Femur (tissue), 1 donor: ENCODE measurements at places on chromosomes 2 and 18.

DNA sequence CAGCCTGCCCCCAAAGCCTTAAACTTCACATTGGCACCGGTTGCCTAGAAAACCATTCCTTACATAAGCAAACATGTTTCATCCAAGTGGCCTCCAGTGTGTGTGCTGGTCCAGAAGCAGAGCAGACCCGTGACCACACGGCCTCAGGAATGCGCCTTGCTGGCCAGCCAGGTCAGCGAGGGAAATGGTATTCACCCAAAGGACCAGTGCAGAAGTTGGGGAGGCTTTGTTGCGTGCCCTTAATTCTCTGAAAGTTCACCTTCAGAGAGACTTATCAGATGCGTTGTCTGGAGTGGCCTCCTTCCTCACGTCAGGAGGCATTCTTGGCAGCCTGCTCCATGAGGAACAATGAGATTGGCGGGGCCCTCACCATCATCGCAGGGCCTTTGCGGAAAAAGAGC, 25.9 kb downstream of the NRP2 start:
- peak; percentile 63 for DNase-seq

- no peak for DNase-seq
Measured at GRCh38 chr2:134405611-134406081, 151.8 kb downstream of the MGAT5 start.

DNA sequence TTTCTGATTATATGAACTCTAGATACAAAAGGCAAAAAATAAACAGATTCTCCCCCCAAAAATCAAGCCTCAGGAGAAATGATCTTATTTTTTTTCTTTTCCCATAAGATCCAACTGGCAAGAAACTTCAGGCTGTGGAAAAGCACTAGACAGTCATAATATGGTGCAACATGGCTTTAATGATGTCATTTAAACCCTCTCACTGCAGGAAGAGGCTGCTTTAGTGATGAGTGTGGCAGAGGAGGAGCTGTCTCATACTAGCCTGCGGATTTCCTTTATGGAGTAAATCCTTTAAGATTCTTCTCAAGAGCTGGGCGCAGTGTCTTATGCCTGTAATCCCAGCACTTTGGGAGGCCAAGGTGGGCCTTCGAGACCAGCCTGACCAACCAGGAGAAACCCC, 83.3 kb upstream of the CD28 start:
- no peak for DNase-seq

DNA sequence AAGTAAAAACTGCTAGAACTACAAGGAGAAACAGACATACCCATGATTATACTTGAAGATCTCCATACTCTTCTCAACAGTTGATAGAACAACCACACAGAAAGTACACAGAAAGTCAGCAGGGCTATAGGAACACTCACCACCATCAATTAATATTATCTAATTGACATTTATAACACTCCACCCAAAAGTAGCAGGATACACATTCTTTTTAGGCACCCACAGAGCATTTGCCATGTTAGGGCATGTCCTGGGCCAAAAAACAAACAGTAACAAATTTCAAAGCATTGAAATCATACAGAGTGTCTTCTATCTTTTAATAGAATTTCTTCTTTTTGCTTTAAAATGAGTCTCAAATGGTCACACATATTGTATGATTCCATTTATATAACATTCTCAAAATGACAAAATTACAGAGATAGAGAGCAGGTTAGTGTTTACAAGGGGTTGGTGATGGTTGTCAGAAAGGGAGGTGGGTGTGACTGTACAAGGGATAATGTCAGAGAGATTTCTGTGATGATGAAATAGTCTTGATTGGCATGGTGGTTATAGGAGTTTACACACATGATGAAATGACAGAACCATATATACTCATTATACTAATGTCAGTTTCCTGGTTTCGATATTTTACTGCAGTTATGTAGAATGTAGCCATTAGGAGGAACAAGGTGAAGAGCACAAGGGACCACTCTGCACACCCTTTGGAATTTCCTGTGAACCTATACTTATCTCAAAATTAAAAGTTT, 82.8 kb downstream of the NCK2 start:
- DNase-seq = no peak

- DNase-seq = no peak
Measured at GRCh38 chr18:74198453-74198852, 50.1 kb downstream of the TIMM21 start.
